ENCODE measurements at places on chromosomes 1 and 21.

GRCh38 chr1:61184040-61184713, 101.8 kb downstream of the NFIA start:
- DNase-seq, result peak; percentile 97

DNA sequence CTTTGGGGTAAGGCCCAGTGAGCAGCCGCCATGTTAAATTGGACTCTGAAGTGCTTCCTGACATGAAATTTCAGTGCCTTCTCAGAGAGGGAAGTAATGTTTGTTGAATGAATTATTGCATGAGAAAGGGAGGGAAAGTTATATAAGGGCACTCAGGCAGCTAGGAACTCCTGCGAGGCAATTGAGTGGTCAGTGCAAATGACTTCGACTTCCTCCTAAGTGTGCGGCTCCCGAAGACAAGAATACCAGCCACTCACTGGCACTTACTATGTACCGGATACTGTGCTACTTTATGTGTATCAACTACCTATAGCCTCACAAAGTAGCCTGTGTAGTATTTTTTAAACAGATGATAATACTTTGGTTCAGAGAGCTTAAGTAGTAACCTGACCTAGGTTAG, 52.5 kb downstream of the CNN3 start:
- no peak for DNase-seq

- no peak for DNase-seq
These were observed 7.7 kb downstream of the IFI6 start for GRCh38 chr1:27664291-27664690.

DNA sequence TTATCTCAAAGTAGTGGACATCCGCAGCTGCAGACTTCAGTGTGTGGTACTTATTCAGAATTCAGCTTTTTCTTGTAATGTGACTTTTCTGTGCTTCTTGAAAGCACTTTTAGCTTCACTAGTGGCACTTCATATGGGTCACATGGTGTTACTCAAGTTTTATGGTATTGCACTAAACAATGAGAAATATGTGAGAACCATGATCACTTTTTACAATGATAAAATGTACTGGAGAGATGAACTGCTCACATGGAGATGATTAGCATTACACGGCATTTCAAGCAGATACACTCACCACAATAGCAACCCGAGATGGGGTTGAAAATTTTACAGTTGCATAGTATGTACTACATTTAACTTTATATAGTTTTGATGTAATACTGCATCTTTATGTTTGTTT, 40.1 kb upstream of the GPR52 start:
- peak; percentile 11 for DNase-seq

GRCh38 chr1:96966536-96967138, 245.1 kb downstream of the PTBP2 start:
- DNase-seq, result peak; percentile 93

- DNase-seq, result peak; percentile 46
These were observed 9.1 kb upstream of the AK2 start for GRCh38 chr1:33045814-33046213.

DNA sequence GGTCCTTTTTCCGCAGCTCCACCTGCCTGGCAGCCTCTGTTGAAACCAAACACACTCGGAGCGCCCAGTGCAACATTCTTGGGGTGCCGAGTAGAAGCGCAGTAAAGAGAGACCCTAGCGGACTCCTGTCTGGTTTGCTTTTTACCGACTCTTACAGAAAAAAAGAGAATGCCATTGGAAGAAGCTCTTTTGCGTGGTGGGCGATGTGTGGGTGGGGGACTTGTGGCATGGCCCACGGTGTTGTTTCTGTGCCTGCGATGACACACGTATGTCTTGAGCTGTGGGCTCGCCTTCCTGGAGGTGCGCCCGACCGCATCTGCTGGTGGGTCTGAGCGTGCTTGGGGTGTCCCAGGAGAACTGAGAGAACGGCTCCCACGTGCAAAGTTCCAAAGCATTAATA, 7.3 kb upstream of the BARHL2 start:
- no peak for DNase-seq

- no peak for DNase-seq
These were observed 1075.0 kb downstream of the TTLL7 start for GRCh38 chr1:82923931-82924330.

DNA sequence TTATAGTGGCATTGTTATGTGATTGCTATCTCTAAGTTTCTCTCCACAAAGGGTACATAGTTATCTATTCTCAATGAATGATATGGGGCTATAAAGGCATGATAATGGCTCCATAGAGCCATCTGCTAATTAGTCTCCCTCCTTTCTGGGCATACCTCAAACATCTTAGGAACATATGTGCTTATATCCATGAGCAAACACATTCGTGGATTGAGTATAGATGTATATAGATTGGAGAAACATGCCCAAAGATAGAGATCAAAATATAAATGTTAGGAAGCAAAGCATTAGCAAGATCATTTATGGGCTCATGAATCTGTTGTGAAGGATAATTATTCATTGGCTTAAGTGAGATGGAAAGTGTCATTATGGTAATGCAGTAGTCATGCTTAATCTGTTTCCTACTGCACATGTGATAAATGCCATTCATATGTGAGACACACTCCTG, 155.8 kb upstream of the UBE2U start:
- DNase-seq, result no peak

DNA sequence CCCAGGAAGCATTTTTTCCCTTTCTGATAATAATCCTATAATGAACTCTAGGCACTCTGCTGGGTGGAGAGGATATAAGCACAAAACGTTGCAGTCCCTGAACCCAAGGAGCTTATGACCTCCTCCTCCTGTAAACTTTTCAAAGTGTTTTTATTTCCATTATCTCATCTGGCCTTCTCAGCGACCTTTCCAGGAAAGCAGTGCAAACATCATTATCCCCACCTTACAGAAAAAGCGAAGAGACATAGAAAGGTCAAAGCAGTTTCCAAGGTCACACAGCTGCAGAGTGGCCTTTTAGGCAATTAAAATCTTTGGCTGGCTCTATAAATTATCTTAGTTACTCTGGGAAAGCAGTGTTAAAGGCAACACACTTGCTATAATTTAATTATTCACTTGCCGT, 63.8 kb downstream of the OLFML3 start:
- DNase-seq, result no peak

GRCh38 chr1:229408458-229409037, 25.3 kb downstream of the ACTA1 start:
- no peak for DNase-seq

GRCh38 chr1:243982447-243983018, 68.5 kb upstream of the ZBTB18 start:
- DNase-seq, result peak; percentile 28

- no peak for DNase-seq
These were observed 8.4 kb downstream of the SGIP1 start for GRCh38 chr1:66542314-66542713.

DNA sequence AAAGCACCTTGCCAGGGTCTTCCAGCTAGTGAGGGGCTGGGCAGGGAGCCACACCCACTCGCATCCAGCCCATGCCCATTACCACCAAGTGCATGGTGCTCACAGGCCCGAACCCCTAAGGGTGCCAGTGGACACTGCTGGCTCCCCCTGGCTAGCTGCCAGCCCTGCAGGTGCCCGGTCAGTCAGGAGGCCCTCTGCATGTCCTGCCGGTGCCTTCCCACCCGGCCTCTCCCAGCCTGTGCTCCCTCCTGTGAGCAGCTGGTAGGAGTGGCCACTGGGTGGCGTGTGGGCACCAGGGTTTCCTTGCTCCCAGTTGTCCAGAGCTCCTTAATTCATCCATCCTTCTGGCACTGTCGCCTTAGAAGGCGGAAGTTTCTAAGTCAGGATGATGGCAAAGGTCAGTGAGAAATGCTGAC, 33.4 kb downstream of the QSOX1 start:
- DNase-seq, result peak; percentile 72

GRCh38 chr1:61183471-61184039, 101.2 kb downstream of the NFIA start:
- peak; percentile 81 for DNase-seq

- no peak for DNase-seq
These were observed 245.0 kb upstream of the OLFM3 start for GRCh38 chr1:102241431-102242338.

- no peak for DNase-seq
These were observed 3.3 kb upstream of the EPHA2 start for GRCh38 chr1:16158993-16159831.

DNA sequence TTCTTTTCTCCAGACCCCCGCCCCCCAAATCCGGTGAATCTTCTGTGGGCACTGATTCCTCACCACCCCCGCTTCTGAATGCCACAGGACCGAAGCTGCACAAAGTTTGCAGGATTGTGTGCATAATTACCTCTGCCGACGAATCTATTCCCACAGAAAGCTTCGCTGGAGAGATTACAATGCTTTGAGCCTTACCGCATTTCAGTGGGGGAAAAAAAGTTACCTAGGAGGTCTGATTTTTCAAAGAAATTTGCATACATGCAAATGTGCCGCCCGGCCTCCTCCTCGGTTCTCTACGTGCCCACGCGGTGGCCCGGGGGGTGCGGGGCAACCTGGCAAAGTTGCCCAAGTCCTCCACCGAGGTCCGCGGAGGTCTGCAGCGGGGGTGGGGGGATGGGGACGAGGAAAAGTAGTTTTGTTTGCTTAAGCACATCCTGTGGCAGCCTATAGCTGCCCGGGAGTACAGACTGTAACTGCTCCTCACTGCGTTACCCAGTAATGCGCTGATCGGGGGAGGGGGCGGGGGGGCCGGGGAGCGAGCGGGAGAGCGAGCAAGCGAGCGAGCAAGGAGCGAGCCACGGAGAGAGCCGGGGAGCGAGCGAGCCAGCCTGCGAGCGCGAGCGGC, 563 bp upstream of the NFIA start:
- peak; percentile 84 for DNase-seq

DNA sequence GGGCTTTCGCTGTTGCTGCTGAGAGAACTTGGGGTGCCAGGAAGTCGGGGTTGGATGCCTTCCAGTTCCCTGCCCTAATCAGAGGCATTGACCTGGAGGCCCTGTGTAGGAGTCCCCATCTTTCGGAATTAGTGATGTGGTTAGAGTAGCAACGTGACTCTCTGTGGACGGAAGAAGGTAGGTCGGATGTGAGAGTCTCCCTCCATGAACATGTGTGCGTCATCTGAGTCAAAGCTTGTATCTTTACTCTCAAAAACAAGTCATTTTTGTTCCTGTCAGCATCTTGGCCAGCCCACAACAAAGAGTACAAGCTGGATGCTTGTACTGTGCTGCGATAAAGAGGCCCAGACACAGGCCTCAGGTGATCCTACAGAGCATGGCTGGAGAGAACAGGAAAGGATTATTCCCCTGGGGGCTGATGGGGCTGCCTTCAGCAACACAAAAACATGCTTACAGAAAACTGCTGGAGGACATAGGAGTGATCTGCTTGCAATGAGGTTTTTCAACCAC, 31.0 kb upstream of the IL10 start:
- no peak for DNase-seq

DNA sequence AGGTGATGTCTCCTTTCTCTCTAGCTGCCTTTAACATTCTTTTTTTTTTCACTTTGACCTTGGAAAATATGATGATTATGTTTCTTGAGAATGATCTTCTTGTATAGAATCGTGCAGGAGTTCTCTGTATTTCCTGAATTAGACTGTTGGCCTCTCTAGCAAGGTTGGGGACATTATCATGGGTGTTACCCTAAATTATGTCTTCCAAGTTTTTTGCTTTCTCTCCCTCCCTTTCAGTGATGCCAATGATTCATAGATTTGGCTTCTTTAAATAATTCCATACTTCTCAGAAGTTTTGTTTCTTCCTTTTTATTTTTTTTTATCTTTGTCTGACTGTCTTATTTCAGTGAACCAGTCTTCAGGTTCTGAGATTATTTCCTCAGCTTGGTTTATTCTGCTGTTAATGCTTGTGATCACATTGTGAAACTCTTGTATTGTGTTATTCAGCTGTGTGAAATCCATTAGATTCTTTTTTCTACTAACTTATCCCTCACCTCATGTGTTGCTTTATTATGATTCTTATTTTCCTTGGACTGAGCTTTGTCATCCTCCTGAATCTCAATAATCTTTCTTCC, 268.4 kb upstream of the NRIP1 start:
- DNase-seq, result no peak

DNA sequence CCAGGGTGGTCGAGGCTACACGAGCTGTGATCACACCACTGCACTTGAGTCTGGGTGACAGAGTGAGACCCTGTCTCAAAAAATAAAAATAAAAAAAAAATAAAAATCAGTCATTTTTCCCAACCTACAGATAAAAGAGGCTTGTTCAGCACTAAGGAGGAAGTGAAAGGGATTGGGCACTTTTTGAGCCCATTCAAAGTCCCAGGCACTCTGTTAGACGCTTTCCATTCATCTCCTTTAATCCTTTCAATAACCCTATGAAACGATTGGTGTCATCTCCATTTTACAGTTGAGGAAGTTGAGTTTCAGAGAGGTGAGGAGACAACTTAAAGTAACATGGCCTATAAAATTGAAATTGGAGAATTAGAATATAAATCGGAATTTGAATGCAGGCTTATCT, 10.4 kb upstream of the AGO4 start:
- no peak for DNase-seq

DNA sequence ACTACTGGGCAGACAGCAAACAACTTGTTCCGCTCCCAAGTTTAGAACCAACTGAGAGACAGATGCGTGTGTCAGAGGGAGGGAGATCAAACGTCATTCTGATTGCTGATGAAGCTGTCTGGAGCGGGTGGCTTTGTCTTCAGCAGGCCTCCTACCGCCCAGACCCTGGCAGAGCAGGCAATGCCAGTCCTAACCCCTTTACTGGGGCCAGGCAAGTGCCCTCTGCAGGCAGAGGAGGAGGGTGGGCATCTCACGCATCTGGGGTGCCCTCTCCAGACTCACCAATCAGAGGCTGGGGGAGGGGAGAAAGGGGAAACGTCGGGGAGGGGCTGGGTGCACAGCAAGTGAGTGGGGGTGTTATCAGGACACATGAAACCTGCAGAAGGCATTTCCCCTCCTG, 126.6 kb downstream of the ACTL8 start:
- no peak for DNase-seq

DNA sequence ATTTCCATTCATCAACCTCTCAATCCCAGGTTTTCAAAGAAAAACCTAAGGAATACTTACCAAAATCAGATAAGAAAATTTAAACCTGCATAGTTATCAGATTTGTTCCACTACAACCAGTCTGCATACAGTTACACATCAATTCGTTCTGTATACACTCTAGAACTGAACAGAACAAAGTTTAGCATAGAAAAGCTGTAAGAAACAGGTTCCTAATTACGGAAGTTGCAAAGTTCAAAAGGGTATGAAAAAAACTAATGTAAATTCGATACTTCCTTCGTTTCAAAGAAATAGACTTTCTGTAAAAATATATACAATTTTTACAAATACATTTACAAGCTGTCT, 3.1 kb downstream of the MCL1 start:
- no peak for DNase-seq

DNA sequence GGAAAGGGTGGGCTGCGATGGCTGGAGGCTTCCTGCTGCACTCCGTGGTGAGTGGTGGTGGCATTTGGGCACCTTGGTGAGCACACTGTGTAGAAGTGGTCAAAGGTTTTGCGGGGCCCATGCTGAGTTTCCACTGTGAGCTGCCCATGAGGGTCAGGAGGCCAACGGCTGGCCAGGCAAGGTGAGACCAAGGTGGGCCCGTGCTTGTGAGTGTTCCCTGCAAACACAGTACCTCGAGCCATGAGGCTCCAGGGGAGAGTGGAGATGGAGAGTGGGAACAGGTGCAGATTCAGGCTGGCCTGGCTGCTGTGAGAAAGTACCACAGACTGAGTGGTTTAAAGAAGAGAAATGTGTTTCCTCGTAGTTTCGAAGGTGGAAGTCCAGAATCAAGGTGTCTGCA, 40.8 kb downstream of the AJAP1 start:
- no peak for DNase-seq

GRCh38 chr21:41823906-41824305, 55.2 kb downstream of the PRDM15 start:
- no peak for DNase-seq

Data from choroid plexus epithelial cell (primary cell).